ENCODE measurements at places on chromosomes 13 and 19.

GRCh38 chr13:105936816-105937215, 598.6 kb downstream of the EFNB2 start:
- no peak for DNase-seq

DNA sequence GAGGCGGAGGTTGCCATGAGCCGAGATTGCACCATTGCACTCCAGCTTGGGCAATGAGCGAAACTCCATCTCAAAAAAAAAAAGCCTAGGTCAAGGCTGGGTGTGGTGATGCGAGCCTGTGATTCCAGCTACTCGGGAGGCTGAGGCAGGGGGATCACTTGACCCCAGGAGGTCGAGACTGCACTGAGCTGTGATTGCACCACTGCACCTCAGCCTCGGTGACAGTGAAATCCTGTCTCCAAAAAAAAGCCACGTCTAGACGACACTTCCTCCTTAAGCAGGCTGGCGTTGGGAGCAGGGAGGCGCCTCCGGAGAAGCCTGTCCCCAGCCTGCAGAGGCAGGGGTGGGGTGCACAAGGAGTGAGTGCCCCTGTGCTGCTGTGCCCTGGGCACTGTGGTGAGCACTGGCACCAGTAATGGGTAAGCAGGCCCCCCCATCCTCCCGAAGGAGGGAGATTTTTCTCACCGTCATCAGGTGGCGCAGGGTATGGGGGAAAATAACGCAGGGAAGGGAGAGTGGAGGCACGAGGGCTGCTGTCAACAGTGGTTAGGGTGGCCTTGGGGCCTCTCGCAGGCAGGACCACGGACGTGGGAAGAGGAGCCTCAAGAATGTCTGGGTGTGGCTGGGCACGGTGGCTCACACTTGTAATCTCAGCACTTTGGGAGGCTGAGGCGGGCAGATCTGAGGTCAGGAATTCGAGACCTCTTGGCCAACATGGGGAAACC, 706 bp downstream of the P2RY11 start:
- no peak for DNase-seq

DNA sequence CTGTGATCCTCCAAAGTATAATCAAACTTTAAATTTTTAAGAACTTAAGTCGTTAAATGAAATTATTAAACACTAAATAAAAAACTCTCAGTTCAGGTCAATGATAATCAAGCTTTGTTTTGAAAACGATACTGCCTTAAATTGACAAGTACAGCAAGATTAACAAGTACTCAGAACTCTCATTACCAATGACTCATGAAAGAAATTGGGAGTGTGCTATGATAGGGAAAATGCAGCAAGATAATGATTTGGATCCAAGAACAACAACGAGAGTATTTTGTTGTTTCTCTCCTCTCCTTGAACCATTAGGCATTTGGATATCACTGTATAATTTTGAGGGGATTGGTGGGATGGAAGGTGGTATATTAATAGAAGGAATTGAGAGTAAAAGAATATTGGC, 10.2 kb downstream of the N4BP2L2 start:
- DNase-seq, result no peak

DNA sequence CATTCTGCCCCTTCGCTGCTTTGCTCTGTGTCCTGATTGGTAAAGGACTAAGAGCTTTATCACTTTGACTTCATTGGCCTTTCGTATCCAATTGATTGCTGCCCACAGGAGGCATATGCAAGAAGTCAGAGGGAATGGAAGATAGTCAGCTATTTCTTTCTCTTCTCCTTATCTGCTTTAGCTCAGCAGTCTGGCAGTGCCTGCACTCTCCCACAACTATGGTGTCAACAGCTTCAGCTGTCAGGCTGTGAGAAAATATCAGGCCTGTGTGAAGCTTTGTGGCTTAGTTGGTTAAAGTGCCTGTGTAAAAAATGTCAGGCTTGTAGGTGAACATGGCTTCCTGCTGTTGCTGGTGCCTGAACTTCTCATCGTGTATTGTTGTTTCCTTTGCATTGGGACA, 243.0 kb downstream of the PCDH17 start:
- DNase-seq, result no peak

DNA sequence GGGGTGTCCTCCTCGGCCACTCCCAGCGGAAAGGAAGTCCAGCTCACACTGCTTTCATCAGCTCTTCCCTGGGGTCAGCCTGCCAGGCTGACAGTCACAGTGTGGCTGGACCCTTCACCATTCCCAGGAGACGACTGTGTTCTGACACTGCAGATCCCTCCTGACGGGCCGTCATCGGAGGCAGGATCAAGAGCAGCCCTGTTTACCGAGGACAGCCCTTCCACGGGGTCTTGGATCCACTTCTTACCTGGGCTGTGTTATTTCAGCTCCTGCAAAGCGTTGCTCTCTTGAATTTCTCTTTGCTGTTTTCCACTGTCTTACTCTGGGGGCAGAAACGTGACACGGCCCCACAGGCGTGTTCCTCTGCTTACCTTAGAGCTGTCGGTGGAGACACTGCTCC, 149.9 kb upstream of the SOX1 start:
- no peak for DNase-seq

DNA sequence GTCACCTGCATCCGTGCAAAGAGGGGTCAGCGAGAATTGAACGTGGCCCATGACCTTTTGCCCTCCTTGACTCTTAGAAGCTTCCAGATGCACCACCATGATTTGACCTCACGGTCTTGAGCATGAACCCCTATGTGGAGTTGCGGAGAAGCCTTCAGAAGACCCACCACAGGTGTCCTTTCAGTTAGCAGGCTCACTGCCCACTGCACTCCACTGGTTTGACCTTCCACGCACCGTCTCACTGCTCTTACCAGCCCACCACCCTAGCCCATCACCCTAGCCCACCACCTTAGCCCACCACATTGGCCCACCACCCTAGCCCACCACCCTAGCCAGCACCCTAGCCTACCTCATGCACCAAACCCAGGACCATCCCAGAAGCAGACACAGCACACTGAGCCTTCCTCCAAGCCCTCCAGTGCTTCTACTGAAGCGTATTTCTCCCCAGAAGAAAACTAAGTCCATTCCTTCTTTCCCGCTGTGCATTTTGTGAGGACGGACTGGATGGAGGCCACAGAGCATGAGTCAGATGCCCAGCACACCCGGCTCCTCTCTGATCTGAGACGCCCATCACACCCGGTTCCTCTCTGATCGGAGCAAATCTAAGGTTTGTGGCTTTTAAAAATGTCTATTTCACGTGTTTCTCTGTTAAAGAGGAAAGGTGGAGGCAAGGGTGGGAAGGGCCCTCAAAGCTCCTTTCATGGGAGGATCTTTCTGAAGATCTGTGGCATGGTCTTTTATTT, 45.8 kb downstream of the SOX1 start:
- no peak for DNase-seq

Measured in brain pericyte (primary cell).